NCI-H2081 (cell line): ENCODE measurements at places on chromosomes 5 and 9.

- DNase-seq = no peak
These were observed 13.8 kb upstream of the RANBP17 start for GRCh38 chr5:170848033-170848432.

DNA sequence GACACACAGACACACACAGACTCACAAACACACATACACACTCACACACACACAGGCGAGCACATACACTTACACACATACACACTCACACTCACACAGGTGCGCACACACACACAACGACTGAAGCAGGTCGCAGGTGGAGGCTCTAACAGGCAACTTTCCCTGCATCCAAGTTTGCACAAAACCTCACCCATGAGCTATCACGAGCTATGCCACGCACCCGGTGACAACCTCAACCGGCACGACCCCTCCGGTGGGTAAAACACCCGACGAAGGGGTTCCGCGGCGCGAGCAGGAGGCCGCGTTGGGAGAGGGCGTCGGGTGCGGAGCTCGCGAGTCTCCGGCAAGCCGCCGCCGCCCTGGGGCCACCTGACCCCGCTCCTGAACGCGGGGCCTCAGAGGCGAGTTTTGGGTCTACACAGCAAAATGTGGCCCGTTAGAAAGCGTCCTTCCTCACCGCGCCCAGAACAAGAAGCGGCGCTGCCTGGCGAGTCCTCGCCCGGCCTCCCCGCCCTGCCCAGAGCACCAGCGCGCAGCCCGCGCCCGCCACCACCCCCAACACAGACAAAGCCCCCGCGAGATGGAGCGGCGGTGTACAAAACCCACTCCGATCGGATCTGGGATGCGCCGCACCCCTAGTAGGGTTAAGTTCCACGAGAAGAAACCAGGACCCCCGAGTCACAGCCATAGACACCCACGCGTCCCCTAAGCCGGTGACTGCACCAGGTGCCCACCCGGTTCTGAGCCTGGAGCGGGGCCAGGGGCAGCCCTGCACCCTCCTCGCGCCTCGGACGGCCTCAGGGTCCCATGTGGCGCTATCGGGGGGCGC is 665 bp downstream of the SLC6A3 start:
- no peak for DNase-seq

DNA sequence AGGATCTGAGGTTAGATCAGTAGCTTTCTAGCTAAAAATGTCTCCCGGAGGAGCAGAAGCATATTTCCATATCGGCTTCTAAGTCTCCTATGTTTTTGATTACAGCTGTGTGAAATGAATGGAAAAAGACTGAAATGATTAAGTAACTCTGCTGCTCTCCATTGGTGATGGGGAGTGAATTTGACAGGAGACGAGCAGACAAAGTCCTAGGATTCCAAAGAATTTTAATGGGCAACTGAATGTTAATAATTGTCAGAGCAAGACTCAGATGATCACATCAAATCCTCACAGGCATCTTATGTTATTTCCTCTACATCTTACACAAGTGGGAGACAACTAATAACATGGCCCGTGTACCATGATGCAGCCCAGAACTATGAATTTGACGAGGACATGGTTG is 66.8 kb downstream of the LIX1 start:
- no peak for DNase-seq

DNA sequence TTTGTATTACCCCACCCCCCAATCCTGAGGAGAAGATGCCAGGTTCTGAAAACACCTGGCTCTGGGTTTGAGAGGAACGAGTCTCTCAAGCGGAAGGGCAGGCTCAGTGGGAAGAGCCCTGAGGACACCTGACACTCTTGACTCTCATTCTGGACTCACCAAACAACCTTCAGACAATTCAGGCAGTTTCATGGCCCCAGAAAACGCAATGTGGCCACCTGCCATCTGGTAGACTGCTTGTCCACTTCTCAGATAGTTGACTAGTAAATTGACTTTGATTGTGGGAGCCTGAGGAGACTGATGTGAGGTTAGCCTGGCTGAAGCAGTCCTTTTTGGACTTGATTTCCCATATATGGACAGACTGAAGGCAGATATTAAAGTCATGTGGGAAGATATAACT is 117.5 kb upstream of the FSTL4 start:
- no peak for DNase-seq

DNA sequence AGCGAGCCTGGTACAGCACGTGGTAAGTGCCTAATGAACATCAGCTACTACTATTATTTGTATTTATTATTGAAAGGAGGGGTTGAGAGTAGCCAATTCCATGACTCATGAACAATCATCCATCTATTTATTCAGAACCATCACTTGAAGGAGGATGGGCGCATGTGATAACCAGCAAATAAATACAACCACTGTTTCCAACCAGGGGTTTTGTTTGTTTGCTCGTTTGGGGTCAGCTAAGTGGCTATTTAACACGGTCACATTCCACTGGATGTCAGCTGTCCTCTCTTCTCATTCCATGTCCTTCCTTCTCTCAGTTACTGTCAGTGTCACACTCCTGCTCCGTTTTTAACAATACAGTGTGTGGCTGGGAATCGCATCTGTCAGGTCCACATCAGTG is 8.6 kb downstream of the RAPGEF1 start:
- DNase-seq = no peak

GRCh38 chr5:172106511-172107356 is 81.3 kb downstream of the STK10 start:
- peak; percentile 31 for DNase-seq

GRCh38 chr5:181181650-181182565 is 23.1 kb downstream of the TRIM7 start:
- no peak for DNase-seq

DNA sequence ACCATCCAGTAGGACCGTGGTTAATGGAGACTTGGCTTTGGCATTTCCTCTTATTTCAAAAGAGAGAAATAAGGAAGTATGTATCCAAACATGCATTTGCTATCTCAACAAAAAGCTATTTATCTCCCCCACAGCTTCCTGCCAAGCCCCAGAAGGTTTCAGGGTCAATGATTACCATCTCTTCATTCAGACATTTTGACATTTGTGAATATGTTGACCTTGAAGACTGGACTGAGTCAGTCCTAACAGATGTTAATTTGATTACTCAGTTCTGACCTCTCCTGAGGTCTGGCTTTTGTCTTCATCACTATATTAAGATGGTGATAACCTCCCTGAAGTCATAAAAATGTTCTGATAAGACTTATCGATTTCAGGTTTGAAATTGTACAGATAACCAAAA is 479.4 kb downstream of the AGTPBP1 start:
- DNase-seq = no peak

- no peak for DNase-seq
These were observed 31.9 kb downstream of the ANKRD33B start for GRCh38 chr5:10595672-10596309.

- DNase-seq = no peak
These were observed 198.1 kb downstream of the GADD45G start for GRCh38 chr9:89802781-89803355.

DNA sequence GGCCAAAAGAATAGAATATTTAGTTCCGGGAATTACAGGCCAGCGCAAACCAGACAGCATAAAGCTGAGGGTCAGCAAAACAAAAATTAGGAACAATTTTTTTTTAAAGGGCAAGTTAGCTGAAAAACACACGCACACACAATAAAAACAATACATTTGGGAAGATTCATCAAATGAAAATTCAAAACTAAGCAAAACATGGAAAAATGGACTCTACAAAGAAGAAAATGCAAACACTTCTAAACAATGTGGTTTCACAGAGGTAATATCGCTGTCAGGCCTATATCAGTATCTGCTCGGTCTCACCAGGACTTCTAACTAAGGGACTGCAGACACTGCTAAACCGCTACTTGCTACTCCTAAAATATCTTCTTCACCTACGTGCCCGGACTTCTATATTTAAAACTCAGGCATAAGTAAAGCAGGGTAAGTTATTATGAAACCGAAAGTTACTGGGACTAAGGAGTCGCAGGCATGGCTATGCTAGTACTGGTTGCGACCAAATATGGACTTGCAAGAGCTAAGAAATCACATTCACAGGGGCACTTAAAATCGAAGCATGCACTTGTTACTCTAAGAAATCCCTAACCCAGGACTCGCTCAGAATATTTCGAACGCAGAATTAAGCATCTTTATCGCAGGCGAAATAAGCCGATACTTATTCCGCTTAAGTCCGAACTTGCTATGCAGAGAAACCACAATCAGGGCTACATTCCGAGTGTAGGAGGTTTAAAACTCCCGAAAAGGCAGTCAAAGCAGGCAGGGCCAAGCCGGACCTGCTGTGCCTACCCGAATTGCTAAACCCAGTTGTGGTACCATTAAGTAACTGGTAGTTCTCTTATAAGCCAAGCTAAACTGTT is 2.3 kb downstream of the ANXA2R start:
- DNase-seq = no peak

DNA sequence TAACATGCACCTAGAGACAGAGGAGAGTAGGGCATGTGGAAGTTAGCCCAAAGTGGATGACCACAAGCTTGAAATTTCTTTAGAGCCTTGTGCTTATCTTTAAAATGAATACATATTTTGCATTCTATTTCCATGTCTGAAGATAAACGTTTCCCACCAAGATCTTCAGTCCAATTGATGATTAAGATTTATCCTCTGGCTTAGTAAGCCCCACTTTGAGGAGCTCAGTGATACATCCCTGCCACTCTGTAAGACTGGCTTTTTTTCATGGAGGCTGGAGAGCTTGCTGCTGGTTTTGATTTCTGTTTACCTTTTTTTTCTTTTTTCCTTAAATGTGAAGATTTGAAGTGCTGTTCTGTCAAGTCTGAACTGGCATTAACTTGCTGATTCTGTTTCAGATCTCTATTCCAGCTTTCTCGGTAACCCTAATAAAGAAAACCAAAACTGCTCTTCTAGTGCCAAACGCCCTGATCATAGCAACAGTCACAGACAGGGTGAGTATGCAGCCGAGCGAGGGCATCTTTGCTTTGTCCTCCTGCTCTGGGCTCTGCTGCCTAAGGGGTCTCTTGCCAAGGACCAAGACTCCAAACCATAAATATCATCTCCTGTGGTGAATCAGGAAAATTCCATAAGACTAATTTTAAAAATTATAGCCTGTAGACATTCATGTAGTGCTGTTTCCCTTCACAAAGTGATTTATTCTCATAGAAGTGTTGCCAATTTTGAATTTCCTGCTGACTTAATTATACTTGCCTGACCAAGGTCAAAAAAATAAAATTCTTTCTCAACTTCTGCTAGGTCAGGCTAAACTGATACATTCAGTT is 54.3 kb downstream of the GRAMD2B start:
- no peak for DNase-seq

- no peak for DNase-seq
These were observed 20.2 kb downstream of the ZBED3 start for GRCh38 chr5:77066823-77067442.

DNA sequence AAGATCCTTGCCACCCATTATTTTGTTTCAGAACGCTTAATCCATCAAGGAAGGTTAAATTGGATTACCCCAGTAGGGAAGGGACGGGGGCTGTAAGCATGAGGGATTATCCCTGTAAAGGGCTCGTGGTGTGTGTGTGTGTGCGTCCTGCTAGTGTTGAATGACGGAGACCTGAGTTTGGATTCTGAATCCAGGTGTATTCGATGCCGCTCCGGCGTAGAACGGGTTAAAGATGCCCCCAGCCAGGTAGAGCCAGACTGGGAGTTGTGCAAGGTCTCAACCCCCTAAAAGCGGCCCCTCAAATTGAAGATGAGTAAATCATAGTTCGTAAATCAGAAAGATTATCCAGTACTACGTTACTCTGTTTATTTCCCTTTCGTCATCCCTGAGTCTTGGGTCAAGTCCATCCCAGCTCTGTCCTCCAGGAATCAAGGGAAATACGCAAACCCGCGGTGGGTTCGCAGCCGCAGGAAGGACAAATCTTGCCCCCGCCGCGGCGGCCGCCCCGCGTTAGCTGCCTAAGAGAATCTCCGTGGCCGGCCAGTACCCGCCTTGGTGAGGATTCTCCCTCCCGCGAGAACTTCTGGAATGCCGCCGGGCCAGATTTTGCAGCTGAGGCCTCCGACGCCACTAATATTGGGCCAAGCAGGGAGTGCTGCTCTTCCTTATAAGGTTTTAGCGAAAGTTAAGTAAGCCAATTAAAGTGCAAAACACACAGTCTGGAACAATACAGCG is 586 bp upstream of the MTAP start:
- peak; percentile 59 for DNase-seq

GRCh38 chr9:110083866-110084265 is 124.1 kb downstream of the C9orf152 start:
- DNase-seq = no peak

GRCh38 chr5:51034222-51034901 is 348.9 kb upstream of the ISL1 start:
- peak; percentile 31 for DNase-seq

- DNase-seq = no peak
These were observed 3.7 kb upstream of the SLC30A5 start for GRCh38 chr5:69090158-69090557.

DNA sequence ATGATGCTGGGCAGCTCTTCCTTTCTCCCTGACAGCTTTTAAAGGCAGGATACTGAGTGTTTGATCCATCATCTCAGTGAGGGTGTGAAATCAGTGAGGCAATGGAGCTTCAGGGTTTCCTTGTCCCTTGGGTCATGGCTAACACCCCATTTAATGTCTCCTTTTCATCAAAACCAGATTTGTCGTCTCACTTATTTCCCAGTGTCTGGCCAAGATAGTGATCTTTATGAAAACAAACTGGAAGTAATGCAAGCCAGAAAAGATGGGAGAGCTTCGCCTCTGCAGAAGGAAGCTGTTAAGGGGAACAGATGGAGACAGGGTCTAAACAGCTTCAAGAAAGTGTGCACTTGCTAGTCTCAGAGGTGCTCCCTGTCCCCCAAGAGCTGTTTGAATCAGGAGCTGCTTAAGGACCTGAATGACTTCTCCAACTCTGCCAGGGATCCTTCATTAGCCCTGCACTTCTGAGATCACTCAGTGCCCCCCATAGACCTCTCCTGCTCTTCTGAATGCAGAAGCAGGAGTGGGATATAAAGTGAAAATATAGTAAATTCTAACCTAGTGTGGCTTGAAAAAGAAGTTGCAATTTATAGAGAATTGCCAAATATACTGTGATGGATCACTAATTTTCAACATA is 96.1 kb downstream of the F2RL2 start:
- no peak for DNase-seq

GRCh38 chr5:114355086-114355830 is 6.6 kb upstream of the KCNN2 start:
- no peak for DNase-seq

DNA sequence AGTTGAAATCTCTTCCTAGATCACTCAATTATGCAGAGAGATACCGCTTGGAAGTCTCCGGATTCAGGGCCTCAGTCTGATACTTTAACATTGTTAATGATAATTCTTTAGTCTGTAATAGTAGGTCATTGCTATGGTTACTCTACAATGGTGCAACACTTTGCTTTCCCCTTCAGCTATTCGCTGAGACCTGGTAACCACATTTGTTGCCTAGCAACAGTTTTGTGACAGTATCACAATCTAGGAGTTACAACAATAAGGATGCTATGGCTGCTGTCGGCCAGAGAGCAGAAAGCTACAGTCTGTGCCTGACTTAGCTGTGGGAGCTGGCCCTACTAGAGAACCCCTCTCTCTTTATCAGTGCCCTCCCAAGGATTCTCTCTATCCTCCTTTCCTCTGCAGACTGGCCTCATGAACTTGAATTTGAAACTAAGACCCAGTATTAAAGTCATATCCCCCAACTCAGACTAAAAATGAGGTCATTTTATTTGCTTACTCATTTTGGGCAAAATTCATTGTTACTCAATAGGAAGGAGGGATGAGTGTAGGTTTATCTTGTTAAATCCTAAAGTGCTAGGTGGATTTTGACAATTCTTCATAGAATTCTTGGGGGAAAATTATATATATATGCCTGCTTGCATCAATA is 39.3 kb downstream of the NR2F1 start:
- DNase-seq = peak; percentile 76
